ENCODE measurements at places on chromosomes 4 and X.
A peak's percentile ranks its signal among the peaks of the same experiment; 100 is the strongest.

DNA sequence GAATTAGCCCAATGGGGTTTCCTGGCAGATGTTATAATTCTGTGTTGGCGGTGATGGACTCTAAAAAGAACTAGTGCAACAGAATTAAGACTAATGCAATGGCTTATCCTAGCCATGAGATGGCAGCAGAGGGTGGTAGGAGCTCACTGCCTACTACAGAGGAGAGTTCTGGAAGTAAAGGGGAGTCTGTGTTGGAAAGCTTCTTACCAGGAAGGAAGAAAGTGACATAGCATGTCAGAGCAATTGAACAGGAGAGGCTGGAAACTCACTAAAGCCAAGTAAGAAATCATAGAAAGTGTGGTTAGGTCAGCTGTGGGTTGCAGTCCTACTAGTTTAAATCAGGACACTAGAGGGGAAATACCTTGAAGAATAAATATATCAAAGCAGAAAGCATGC, 6.3 kb upstream of the TRPC5OS start:
- DNase-seq: no peak

GRCh38 chr4:151727365-151727764, 33.4 kb downstream of the GATB start:
- no peak for DNase-seq

- DNase-seq: no peak
Measured at GRCh38 chr4:144338148-144338547, 197.6 kb upstream of the GYPA start.

DNA sequence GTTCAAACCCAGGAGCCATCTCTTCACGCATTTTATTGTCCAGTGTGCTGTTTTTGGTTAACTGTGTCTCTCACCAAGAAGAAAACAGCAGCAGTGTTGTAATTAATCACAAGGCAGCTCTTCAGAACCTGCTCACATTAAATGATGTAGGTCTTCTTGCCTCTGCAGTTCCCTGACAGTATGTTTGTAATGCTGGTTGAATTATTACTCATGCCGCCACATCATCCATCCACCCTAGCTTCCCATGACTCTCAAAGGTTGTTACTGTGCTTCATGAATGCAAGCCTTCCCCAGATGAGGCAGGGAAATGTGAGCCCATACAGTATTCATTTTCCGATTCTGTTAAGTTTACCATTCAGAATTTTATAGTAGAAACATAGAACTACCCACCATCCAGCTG, 17.4 kb downstream of the TLR10 start:
- no peak for DNase-seq

- no peak for DNase-seq
Measured at GRCh38 chr4:19776021-19776459, 475.7 kb upstream of the SLIT2 start.

- no peak for DNase-seq
Measured at GRCh38 chr4:80751200-80751599, 279.3 kb upstream of the BMP3 start.

- DNase-seq: no peak
Measured at GRCh38 chrX:146054311-146054710, 236.7 kb downstream of the SLITRK2 start.

DNA sequence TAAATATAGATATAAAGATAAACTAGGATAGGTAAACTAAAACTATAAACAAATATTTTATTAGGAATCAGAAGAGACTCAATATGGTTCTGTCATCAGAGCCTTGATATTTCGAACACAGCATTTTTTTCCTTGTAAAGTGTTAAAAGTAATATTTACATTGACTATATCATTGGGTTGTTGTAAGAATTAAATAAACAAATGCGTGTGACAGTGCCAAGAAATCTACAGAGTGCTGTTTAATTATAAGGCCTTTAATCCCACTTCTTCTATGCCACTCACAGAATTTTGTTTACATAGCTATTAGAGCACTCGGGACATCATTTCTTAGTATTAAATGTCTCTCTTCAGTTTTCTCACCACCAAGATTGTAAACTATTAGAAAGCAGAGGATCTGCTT, 807.4 kb downstream of the FSTL5 start:
- no peak for DNase-seq

DNA sequence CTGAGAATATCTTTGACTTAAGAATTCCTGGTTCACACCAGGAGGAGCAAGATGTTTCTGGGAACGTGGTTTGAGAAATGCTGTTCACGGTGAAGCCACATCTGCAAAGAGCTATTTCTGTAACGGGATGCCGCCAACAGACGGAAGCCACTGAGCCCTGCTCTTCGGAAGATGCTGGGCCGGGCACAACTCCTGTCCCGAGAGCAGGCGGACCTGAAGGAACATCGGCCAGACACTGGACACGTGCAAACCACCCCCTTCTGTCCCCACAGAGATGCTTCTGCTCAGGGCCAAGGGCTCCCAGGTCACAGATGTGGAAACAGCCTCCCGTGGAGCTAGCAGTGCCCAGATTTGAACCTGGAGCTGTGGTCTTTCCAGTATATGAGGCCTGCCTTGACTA, 24.3 kb downstream of the HMX1 start:
- peak; percentile 47 for DNase-seq

DNA sequence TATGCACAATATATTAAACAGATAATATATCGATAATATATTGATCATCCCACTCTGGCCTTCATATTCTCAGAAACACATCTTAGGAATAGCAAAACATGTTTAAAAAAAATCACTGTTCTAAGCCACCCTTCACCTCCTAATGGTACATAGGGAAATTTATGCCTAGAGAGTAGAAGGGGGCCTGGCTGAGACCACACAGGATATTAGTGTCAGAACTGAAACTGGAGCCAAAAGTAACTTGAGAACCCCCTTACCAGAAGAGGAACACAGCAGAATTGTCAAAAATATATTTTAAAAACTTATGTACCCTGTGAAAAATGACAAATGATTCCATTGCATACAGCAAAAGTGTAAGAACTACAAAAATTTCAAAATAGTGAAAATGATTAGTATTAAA, 173.1 kb downstream of the VSIG4 start:
- DNase-seq: no peak

GRCh38 chr4:108110450-108110849, 58.3 kb downstream of the LEF1 start:
- DNase-seq: no peak

- no peak for DNase-seq
Measured at GRCh38 chrX:118802857-118803256, 20.8 kb upstream of the ZCCHC12 start.

- no peak for DNase-seq
Measured at GRCh38 chr4:185820146-185821028, 8.4 kb upstream of the SORBS2 start.

GRCh38 chr4:54556587-54556986, 101.2 kb upstream of the KIT start:
- DNase-seq: no peak

Measured in chondrocyte (in vitro differentiated cells).